ENCODE measurements at places on chromosomes 5 and 9.

GRCh38 chr9:86454701-86455615, 100.7 kb upstream of the TUT7 start:
- DNase-seq = no peak

DNA sequence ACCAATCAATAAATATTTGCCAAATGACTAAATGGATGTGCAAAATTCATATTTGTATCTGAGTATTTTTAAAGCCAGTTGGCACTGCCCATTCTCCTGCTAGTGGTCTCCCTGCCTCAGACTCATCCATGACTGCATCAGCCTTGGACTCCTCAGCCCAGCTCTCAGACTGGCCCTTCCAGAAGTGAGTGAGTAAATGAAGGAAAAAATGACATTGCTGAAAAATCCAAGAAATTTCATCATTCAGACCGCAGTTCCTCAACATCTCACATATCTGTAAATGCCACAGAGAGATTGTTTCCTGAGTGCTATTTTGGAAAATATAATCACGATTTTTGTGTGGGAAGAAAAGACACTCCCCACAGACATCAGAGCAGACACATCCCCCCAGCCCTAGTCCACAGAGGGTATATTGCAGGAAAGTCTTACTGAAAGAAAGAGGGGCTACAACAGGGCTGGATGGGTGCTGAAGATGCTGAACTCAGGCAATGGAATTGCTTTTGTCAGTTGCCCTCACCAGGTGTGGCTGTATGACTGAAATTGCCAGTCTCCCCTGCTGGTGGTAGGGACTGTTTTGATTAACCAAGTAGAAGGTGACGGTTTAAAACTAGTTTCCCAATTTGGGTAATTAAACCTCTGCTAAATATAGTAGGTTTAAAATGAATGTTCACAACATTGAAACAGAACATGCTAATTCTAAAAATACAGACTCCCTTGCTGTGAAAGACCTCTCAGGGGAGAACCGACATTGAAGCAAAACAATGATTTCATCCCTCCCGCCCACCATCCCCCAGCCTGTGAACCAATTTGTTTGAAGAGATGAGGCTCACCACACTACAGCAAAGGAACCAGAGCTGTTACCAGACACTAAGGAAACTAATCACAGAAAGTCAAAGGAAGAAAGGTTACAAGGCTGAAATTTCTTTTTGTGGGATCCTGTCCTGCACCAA, 158.8 kb downstream of the DEPDC1B start:
- no peak for DNase-seq

DNA sequence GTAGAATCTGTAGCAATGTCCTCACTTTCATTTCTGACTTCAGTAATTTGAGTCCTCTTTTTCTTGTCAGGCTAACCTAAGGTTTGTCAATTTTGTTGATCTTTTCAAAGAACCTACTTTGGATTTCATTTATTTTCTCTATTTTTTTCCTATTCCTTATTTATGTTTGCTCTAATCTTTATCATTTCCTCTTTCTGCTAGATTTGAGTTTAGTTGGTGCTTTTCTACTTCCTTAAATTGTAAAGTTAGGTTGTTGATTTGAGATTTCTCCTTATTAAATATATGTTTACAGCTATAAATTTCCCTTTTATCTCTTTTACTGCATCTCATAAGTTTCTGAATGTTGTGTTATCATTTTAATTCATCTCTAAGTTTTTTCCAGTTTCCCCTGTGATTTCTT, 75.1 kb upstream of the FAM120A start:
- DNase-seq = no peak

DNA sequence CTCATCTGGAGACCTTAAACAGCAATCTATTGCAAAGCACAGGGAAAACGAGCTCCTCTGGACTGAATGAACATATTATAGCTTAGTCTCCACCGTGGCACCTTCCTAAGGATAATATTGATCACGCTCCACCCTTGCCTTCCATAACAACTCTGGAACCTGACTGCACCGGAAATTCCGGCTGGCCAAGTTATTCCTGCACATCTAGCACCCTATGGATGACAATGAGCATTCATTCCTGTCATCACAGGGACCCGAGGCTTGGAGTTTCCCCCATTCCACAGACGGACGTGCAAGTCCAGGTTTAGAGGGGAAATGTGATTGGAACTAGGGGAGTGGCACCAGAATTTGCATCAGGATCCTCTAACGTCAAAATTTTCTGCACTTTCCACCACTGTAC, 27.5 kb downstream of the STK10 start:
- DNase-seq = no peak

GRCh38 chr9:656926-657568, 184.4 kb upstream of the DMRT1 start:
- DNase-seq = no peak

DNA sequence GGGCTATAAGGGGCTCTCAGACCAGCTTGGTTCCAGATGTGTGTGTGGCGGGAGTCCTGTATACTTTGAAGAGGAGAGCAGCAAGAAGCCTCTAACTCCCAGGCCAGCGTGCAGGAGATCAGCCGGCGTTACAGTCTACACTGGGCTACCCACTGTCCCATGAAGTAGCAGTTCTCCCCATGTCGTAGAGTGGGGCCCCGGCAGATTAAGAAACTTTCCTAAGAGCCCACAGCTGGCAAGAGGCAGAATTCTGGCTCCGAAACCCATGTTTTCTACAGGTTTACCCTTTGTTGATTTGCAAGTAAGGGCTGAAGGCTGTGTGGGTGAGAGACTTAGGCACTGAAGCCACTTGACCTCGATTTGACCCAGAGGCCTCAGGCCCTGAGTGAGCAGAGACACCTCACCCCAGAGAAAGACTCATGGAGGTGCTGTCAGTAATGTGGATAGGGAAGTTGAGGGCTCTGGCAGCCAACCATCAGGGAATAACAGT, 881 bp upstream of the B4GALT1 start:
- DNase-seq = no peak

- DNase-seq = no peak
These were observed 249.6 kb downstream of the DENND1A start for GRCh38 chr9:123680352-123680751.

GRCh38 chr5:74556006-74556405, 84.5 kb downstream of the ENC1 start:
- DNase-seq = peak; percentile 67

GRCh38 chr9:134335061-134335460, 8.8 kb downstream of the RXRA start:
- DNase-seq = no peak

GRCh38 chr9:92654481-92655301, 15.2 kb downstream of the IPPK start:
- no peak for DNase-seq

DNA sequence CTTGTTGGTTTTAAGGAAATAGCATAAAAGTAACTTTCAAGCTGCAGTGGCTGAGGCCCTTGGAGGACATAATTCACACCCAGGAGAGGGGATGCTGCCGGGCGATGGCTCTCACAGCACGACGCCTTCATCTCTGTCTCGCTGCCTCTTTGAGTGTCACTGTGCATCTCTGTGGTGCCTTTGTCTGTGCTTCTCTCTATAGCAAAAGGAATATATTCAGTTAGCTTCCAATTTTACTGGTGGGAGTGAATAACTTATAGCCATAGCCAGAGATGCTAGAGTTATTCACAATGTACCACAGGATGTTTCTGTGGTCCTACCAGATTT, 276.7 kb downstream of the SYK start:
- DNase-seq = no peak

DNA sequence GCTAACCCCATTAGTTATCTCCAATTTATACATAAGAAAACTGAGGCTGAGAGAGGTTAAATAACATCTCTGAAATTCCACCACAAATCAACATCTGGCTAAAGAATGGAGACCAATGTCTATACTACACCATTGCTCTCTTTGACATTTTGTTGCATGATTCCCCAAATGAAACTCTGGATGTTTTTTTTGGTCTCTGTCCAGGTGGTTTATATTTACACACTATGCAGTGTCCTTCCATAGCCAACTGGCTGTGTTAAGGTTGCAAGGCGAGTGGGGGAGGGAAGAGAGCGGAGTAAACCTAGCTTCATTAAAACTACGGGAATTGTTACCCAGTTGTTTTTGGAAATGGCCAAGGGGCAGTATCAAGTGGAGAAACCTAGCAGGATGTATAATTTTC, 67.2 kb downstream of the KIF4B start:
- DNase-seq = no peak

- DNase-seq = no peak
These were observed 121.2 kb downstream of the PALM2AKAP2 start for GRCh38 chr9:109901201-109901600.

- no peak for DNase-seq
These were observed 1.5 kb upstream of the RETREG1 start for GRCh38 chr5:16618138-16618897.

- DNase-seq = no peak
These were observed 39.9 kb upstream of the UNC5A start for GRCh38 chr5:176770431-176770830.

GRCh38 chr9:137668203-137668602, 49.4 kb downstream of the EHMT1 start:
- no peak for DNase-seq

DNA sequence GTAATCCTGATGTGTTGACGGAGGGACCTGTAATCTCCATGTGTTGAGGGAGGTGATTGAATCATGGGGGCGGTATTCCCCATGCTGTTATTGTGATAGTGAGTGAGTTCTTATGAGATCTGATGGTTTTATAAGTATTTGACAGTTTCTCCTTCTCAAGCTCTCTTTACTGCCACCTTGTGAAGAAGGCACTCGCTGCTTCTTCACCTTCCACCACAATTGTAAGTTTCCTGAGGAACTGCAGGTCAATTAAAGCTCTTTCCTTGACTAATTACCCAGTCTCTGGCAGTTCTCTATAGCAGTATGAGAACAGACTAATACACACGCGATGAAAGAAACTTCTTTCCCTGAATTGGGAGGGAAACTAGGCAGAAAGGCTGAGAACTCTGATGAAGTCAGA, 141.1 kb upstream of the RAD23B start:
- DNase-seq = no peak

- DNase-seq = no peak
These were observed 2.7 kb upstream of the LCN12 start for GRCh38 chr9:136949239-136949816.

- no peak for DNase-seq
These were observed 63.7 kb upstream of the ANGPTL2 start for GRCh38 chr9:127185931-127186781.

GRCh38 chr9:132575811-132576210, 6.6 kb upstream of the BARHL1 start:
- no peak for DNase-seq

GRCh38 chr9:120683150-120683549, 31.1 kb downstream of the MEGF9 start:
- DNase-seq = no peak

GRCh38 chr5:129656952-129657351, 90.9 kb upstream of the MINAR2 start:
- no peak for DNase-seq

DNA sequence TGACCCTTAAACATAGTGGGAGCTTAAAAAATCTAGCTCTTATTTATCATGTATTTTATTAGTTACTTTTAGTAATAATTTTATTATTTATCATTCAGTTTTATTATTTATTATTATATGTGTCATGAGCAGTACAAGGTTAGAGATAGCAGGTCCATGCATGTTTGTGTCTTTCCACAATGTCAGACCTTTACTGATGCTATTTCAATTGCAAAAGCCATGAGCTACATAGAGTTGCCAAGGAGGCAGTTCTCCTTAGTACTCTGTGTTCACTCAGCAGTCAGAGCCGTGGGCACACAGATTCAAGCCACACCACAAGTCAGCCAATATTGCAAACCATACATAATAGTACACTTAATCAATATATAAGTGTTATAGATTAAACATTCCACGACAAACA, 157.9 kb upstream of the NTRK2 start:
- no peak for DNase-seq

DNA sequence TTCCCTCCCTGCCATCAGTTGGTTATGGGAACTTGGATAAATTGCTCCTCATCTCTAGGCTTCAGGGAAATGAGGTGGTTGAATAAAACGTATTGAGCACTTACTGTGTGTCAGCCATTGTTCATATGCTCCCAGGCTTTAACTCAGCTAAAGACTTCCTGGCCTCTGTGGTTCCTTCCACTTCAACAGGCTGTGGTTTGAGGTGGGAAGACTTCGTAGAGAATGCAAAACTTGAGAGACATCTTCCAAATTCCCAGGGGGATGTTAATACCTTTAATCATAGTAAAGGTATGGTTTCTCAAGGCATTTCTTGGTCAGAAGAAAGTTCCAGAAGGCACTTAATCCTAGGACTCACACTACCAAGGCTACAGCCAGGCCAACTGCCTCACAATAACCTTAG, 1.5 kb upstream of the GPX3 start:
- DNase-seq = no peak

- no peak for DNase-seq
These were observed 129.1 kb downstream of the DOCK8 start for GRCh38 chr9:343773-344172.

DNA sequence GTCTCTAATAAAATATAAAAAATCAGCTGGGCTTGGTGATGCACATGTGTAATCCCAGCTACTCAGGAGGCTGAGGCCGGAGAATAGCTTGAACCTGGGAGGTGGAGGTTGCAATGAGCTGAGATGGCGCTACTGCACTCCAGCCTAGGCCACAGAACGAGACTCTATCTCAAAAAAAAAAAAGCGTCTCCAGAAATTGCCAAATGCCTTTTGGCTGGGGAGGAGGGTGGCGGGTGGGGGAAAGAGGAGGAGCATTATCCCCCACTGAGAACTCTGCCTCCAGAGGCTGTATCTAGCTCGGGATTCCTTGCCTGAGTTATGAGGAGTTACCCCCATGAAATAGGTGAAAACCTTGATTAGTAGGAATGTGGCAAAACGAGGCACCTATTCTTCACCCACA, 4.8 kb downstream of the ROPN1L start:
- no peak for DNase-seq

DNA sequence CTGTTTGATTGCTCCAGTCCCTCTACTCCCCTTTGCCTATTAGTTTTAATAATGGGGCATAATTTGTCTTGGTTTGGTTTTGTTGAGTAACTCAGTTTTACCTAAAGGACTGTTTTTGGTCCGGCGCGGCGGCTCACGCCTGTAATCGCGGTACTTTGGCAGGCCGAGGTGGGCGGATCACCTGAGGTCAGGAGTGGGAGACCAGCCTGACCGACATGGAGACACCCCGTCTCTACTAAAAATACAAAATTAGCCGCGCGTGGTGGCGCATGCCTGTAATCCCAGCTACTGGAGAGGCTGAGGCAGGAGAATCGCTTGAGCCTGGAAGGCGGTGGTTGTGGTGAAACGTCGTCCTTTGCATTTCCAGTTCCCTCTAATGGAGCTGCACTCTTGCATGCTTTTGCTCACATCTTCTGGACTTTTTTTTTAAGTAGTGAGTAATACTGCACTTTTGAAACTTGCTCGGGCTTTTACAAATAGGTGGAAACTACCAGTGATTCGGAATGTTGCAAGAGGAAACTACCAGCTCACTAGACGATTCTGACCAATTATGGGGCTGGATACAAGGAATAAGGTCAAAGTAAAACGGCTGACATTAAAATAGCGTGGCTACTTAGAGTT, 721 bp upstream of the MAML1 start:
- DNase-seq = peak; percentile 8

- DNase-seq = no peak
These were observed 133.6 kb upstream of the IER5L start for GRCh38 chr9:129311643-129312042.
